ENCODE measurements at places on chromosomes 3 and 15. TPM values are rescaled to one million over a fixed set of nuclear protein-coding genes. Genes with fewer than 3 reads are reported as not detected.

IL5RA gene
- not detected for total RNA-seq

SLC38A3 gene
- total RNA-seq, result 0.60 TPM

DNA sequence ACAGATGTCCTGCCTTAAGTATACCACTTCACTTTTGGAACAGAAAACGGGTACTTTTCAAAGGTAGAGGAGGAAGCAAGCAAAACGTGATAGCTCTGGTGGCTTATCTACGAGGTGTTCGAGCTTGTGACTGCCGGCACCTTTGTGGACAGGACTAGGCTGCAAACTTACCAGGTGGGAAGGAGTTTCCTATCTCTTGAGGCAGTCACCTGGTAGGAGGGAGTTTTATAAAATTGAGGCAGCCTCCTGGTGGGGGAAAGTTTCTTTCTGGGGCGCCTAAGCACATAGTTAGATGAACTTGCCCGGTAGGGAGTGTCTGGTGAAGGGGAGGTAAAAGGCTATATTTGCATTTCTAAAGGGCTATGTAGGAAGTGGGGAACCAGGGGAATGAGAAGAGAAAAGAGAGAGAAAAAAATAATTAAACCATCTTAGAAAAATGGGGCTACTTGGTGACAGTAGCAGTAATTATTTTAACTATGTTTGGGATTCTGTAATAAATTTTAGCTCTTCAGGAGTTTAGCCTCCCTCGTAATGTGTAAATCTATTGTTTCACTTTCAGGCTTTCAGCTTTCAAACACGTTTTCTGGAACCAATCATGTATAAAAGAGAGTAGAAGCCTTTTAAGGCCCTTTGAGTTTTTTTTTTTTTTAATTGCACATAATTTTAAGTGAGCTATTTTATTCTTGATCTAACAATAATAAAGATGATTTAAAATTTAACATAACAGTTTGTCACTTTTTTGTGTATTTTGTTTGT is 131.0 kb downstream of the IL5RA start:
- no peak for ATAC-seq

GNAT1 gene
- 0.08 TPM for total RNA-seq

- ATAC-seq, result no peak
Measured at GRCh38 chr3:99656624-99657023, 18.2 kb downstream of the COL8A1 start.

EDEM1 gene
- 37.3 TPM for total RNA-seq

DAZL gene
- total RNA-seq, result not detected

GRCh38 chr15:81478354-81478753 is 104.3 kb upstream of the TMC3 start:
- no peak for ATAC-seq

GRCh38 chr3:107634099-107634489 is 111.3 kb downstream of the BBX start:
- ATAC-seq, result no peak

DNA sequence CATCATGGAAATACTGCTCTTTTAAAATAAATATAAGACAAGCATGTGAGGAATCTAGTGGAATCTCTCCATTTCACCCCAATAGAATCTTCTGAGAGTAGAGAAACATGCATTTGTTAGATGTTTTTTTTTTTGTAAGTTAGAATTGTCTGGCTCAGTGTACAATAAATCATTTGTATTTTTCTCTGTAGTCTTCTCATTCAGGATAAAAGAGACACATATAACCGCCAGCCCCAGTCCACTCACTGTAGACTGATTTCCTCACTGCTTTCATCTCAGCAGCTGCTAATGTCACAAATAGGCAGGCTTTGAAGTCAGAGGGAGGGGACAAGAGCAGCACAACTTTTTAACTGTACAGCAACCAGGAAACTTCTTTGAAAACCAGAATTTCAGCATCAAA is 140.2 kb upstream of the RBMS3 start:
- ATAC-seq, result no peak

EPHA3 gene
- 0.40 TPM for total RNA-seq

GALNT15 gene
- 1.8 TPM for total RNA-seq

DNA sequence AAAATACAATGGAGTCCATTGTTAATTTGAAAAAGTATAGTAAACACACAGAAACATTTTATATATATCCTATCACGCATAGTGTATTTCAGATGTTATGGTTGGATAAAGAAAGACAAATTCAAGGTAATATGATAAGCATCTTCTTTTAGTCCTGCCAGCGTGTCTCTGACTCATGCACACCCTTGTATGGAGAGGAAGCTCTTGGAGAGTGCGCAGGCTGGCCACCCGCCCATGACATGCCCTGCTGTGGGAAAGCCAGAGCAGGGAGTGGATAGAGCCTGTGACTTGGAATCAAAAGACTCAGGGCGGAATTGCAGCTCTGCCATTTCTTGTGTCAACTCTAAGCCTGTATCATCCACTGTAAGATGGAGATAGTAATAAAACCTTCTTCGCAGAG is 23.0 kb upstream of the COPG1 start:
- peak; percentile 89 for ATAC-seq

ACVR2B gene
- 1.5 TPM for total RNA-seq

ASB14 gene
- total RNA-seq, result not detected

ANKRD34C gene
- total RNA-seq, result not detected

GRCh38 chr3:29525254-29525881 is 244.5 kb downstream of the RBMS3 start:
- peak; percentile 42 for ATAC-seq

DNA sequence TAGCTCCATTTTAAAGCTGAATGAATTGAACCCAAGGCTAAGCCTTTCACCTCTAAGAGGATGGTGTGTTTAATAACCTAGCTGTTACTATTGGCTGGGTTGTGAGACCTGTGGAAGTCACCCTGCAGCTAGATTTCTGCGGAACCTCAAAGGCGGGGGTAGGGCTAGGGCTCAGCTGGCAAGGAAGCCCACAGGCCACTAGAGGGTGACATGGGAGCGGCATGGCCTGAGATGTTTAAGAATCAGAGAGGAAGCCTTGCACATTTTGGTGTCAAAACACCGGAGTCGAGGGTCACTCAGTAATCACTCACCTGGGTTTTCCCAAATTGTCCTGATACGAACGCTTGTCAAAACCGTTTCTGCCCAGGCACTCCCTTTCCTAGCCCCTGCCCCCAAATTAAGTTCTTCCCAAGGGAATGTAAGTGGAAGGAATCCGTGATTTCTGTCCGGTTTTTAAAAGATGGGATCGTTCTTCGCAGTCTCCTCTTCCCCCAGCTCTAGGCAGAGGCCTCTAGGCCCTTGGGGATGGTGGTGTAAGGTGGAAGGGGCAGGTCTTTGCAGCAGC is 3.8 kb upstream of the ACAD9 start:
- ATAC-seq, result no peak

LRRC31 gene
- total RNA-seq, result not detected

DNA sequence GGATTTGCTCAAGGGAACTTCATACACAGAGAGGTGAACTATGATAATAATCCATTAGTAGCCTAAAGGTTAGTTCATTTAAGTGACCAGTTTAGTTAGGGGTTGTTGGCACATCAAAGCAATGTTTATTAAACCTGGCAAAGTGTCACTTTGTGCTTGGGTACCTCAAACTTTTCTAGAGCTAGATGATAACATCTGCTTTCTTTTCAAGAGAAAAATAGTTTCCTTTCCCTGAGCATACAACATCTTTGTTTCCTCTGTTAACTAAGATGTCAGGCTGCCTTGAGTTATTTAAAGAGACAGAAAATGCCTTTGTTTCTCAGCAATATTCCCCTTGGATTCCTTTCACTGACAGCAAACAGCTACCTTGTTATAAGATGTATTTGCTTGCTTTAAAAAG is 26.7 kb upstream of the SMAD3 start:
- ATAC-seq, result no peak

GRCh38 chr15:40096094-40096891 is 12.4 kb downstream of the BMF start:
- ATAC-seq, result no peak

GOLGA8O gene
- total RNA-seq, result 1.4 TPM

DNA sequence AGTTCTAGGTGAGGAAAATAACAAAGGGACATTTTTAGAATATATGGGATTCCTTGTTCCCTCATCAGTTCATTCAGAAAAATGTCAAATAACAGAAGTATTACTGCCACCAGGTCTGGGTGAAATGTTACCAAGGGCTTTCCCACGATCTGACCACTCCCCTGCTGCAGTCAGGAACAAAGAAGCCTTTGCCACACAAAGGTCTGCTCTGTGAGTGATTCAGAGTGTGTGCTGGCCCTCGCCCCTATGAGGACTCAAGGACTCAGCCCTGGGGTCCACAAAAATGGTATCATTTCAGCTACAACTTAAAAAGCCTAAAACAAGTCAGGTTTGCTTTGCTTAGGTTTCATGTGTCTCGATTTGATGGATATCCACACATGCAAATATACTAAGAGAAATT is 5.0 kb downstream of the MKRN3 start:
- ATAC-seq, result no peak
